ENCODE measurements at places on chromosomes 6 and 20.

DNA sequence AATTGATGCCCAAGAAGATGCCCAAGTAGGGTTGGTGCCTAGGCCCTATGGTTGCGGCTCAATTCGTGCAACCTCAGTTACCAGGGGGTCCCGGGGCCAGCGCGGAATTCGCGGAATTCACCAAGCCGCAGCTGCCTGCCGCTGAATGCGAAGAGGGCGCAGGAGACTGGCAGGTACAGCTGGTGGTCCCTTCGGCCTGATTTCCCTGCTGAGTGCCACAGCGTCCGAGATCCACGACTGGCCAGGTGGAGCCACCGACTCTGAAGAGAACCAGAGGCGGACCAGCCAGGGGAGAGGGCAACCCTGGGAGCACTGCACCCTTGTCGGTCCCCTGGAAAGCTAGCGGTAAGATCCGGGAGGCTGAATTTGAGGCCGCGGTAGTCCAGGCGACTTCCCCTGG lies 6.8 kb upstream of the TFAP2D start:
- no peak for DNase-seq

DNA sequence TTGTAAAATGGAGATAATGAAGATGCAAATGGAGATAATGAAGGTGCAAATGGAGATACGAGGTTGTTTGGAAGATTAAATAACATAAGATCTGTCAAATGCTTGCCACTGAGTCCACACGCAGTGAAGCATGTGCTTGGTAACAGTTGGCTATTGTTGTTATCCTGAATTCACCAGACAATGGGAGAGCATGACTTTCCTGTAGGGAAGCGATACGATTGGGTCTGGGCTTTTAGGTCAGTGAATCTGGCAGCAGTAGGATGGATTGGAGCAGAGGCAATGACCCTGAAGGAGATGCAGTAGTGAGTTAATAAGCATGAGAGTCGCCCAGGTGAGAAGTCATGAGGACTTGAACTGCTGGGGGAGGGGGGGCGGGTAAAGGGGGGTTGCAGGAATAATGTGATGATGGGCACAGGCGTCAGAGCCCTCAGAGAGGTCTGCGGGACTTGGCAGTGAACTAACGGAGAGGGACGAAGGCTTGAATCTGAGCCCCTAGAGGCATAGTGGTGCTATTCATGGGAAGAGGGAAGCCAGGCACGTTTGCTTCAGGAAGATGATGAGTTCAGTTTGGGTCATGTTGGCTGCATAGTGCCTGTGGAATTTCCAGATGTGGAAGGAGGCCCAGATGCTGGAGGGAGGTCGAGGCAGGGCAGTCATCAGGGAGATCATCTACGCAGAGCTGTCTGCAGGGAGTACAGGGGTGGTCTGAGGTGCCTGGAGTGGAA lies 55.4 kb downstream of the ZDHHC14 start:
- no peak for DNase-seq

DNA sequence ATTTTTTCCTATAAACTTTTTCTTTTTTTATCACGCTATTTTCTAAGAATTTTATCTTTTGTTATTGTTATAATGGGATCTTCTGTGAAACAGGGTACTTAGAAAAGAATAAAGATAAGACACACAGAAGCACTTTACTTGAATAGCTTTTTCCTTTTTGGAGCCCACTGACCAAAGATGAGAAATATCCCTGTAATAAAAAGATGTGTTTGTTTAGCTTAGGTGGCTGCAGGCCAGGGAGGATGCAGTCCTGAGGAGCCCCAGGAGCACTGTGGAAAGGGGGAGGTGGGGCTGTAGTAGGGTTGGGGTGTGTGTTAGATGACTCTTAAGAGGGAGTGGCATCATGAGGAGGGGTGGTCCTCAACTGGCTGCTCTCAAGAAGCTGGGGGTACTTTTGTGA lies 128.6 kb downstream of the ARID1B start:
- DNase-seq, result no peak

- no peak for DNase-seq
These were observed 67.6 kb upstream of the RIN2 start for GRCh38 chr20:19690462-19690861.

All from CD4-positive, alpha-beta T cell treated with Interleukin-2 at 100 ng/mL for 4 hours (primary cell).